ENCODE measurements at places on chromosomes 2 and 18.

DNA sequence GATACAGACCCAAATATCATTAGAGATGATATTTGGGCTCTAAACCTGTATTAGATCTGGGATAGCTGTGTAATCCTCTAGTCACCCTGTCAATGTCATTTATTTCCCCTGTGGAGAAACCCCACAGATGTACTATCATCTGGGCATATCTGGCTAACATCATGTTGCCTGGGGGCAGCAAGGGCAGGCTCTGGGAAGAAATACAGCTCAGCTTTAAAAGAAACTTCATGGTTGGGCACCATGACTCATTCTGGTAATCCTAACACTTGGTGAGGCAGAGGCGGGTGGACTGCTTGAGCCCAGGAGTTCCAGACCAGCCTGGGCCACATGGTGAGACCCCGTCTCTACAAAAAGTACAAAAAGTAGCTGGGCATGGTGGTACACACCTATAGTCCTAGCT lies 282.5 kb downstream of the SLC8A1 start:
- DNase-seq, result no peak

GRCh38 chr2:151974988-151975387 lies 123.9 kb downstream of the CACNB4 start:
- no peak for DNase-seq

GRCh38 chr2:104179644-104180043 lies 674.3 kb upstream of the POU3F3 start:
- DNase-seq, result no peak

DNA sequence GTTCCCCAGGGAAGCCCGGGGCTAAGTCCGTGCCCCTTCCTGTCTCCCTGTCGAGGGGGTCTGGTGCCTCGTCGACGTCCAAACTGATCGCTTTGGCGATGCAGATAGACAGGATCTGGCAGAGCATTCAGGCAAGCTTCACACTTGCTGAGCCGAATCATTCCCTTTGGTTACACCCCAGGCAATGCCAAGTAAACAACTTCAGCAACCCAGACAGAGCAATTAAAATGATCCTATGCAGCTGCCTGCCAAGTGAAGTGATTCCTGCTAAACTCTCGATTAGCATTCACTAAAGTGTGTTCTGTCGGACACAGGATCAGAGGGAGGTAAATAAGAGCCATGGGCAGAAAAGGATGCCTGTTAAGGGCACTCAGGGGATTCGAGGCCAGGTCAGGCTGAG lies 108.2 kb upstream of the RAB12 start:
- no peak for DNase-seq

GRCh38 chr2:158670292-158670691 lies 124.8 kb upstream of the DAPL1 start:
- no peak for DNase-seq

DNA sequence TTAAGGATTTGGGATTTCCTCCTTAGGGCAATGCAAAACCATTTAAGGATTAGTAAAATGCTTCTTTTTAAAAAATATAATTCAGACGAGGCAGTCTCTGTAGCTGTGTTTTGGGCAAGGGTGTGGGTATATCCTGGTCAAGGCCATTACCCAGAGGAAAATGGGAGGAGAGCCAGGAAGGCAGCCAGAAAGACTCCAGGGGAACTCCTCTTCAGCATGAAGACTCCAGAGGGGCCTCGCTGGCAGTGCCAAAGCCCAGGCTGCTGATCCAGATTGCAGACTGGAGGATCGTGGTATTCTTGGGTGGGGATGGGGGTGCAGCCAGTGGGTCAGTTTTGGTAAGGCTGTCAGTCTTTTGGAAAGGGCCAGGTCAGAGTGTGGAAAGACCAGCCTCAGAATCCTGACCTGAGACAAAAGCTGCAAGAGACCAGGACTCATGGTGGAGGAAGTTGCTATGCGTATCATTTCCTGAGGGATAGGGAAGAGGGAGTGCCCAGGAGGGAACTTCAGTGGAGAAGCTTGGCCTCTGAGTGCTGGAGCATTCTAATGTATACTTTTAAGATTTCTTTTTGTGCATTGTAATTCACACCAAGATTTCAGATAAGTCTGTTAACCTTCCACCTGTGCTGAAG lies 20.9 kb upstream of the RAB11FIP5 start:
- DNase-seq, result no peak

GRCh38 chr2:168355779-168356476 lies 100.1 kb upstream of the CERS6 start:
- DNase-seq, result no peak

DNA sequence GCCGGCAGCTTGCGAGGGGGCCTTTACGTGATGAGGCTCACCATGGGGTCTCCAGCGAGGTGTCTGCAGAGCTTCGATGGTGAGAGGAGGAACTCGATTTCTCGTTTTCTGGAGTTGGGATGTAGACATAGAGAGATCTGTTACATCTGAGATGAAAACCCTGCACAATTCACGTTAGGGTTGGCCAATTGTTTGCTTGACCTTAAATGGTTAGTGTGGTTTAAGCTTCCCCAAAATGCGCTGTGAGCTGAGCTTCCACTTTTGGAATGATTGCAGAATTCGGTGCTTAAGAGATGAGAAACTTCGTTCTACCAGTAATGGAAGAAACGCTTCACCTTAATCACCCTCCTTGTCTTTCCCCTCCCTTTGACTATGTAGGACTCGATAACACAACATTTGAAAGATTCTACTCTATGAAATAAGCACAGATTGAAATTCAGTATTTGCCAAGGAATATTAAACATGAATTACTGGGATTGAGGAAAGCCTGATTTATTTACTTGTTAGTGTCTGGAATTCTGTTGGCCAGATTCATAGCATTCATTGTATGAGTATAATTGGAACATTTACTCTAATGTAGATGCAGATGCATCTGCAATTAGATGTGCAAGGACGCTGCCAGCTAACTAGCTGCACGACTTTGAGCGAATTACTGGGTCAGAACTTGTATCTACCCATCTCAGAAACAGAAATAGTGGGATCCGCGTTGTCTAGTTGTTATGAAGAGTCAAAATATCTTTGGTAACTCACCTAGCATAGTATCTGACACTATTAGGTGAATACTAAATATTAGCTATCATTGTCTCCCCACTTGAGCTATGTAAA lies 1.6 kb upstream of the KLF7 start:
- DNase-seq, result no peak

GRCh38 chr2:106232638-106233349 lies 38.7 kb upstream of the UXS1 start:
- DNase-seq, result no peak

GRCh38 chr2:84942166-84942565 lies 28.8 kb upstream of the KCMF1 start:
- no peak for DNase-seq

DNA sequence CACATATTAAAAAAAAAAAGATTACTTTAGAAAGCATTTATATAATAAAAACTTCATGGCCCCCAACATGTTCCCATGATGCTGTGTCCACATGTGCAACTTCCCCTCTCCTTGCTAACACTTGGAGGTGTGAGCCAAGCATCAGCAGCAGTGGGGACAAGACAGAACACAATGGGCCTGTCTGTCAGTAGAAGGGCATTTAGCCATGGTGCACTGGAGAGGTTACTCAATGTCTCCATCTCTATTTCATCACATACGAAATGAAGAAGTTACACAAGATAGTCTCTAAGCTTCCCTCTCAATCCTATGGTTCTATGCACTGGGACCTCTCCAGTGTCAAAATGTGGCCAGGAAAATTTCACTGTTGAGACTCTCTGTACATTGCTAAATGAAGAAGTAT lies 2.5 kb downstream of the VIT start:
- no peak for DNase-seq

GRCh38 chr2:67295851-67296250 lies 101.3 kb upstream of the ETAA1 start:
- no peak for DNase-seq

DNA sequence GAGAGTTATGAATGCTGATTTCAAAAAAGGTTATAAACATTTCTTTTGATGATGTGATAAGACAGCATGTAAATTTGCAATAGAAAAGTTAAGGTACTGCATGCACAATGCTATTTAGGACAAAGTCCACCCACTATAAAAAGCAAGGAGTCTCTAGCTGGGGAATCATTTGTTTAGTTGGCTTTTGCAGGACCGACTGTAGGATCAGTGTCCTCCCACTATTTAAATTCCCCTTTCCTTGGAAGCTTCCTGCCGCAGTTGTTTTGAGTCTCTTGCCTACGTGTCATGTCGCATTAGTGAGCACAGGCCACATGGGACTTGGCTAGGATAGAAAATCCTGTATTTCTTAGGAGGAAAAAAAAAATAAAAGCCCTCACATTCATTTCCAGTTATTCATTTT lies 13.1 kb downstream of the QPCT start:
- no peak for DNase-seq

DNA sequence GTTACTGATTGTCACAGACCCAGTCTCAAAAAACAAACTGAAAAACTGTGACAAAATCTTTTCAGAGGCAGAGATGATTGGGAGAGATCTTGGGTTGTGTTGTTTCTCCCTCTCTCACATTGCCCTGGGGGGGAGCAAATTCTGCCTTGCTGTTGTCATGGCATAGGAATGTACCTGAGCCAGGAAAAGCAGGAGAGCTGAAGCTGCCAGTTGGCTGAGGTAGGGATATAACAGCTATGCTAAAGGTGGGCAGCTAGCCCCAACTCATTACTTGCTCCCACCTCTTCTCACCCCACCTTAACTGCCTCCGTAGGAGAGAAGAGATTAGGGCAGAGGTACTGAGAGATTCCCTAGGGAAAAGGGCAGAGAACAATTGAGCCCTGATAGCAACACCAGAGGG lies 299.3 kb downstream of the OSR1 start:
- DNase-seq, result no peak

DNA sequence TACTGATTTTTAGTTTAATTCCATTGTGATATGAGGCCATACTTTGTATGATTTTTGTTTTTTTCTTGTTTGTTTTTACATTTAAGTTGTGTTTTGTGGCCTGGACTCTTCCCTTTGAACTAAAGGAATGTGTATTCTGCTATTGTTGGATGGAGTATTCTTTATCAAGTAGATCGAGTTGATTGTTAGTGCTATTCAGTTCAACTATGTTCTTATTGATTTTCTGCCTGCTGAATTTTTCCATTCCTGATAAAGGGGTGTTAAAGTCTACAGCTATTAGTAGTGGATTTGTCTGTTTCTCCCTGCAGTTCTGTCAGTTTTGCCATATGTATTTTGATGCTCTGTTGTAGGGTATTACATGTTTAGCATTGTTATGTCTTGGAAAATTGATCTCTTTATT lies 14.5 kb downstream of the RNF144A start:
- DNase-seq, result no peak

GRCh38 chr2:231037202-231037730 lies at the start of gene C2orf72:
C2orf72 (plus strand) TSS chr2:231037523; CDS start chr2:231037566, 43 bp downstream.
- DNase-seq, result peak; percentile 13

- DNase-seq, result no peak
These were observed 19.9 kb downstream of the ARMC9 start for GRCh38 chr2:231218366-231218765.

DNA sequence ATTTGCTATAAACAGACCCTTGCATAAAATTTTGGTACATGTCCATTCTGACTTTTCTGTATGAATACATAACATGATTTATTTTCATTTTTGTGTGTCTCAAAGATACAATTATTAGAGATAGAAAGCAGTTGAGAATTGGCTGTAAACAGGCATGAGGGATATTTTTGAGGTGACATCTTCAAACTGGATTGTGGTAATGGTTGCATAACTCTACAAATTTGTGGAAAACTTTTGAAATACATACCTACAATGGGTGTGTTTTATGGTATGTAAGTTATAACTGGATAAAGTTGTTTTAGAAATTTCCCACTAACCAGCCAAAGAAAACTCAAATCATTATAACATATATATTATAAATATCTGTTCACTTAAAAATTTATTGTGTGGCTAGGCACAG lies 39.6 kb downstream of the GREB1L start:
- no peak for DNase-seq

- DNase-seq, result no peak
These were observed 438.9 kb downstream of the ERBB4 start for GRCh38 chr2:212099658-212100057.

DNA sequence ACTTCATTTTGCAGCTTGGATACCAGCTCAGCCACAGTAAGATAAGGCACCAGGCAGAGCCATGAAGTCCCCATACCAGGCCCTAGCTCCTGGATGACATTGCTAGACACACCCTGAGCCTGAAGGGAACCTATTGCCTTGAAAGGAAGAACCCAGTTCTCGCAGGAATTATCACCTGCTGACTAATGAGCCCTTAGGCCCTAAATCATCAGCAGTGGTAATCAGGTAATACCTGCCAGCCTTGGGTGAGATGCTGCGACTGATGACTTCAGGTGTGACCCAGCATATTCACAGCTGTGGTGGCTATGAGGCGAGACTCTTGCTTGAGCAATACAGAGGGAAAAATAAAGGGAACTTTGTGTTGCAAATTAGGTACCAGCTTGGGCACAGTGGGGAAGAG lies 24.9 kb downstream of the CLK1 start:
- no peak for DNase-seq

DNA sequence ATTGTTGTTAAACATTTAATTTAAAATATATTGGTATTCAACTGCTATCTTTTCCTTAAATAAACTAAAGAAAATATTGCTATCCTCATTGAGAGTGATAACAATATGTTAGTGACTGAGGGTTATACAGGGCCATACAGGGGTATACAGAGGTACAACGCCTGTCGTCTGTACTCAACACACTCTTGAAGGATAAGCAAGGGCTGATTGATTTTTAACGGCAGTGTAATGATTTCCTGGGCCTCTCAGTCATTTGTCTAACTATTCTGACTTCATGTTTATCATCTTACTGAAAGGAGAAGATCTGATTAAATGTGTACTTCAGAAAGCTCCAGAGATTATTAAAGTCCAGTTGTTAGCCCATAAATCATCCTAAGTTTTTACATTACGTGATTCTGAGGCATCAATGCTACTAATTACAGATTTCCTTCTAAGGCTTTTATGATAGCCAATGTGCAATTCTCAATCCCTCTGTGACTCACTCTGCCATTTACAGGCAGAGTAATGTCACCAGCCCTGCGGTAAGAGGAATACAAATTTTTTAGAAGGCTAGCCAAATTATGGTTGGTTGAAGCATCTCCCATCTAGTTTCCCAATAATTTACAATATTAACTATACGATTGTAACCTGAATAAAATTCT lies 893.0 kb upstream of the CHAC2 start:
- no peak for DNase-seq

DNA sequence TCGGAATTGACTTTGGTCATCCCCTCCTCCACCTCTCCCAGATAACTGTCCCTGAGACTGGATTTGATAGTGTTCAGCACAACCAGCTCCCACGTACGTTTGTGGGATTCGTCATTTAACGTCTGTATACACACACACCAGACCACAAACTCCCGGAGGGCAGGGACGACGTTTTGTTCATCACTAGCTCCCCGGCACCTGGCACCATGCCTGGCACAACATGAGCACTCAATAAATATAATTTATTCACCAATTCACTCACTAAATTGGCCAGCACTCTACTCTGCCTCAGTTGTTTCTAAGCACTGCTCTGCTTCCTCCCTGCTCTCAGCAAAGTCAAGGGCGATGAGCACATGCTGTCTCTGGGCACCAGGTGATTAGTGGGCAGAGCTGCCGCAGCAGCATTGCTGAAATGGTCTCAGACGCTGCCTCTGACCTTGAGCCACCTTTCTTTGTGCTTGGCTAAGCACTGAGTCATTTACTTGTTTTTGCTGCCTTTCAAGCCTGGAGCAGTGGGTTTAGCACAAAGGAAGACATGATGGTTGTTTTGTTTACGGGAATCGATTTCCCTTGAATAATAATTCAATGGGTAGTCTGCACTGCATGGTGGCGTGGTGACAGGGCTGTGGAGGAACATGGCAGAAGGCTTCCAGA lies 19.3 kb upstream of the LOXHD1 start:
- no peak for DNase-seq
